Fibroblast of the aortic adventitia (primary cell): ENCODE measurements at places on chromosomes 1 and 21.

DNA sequence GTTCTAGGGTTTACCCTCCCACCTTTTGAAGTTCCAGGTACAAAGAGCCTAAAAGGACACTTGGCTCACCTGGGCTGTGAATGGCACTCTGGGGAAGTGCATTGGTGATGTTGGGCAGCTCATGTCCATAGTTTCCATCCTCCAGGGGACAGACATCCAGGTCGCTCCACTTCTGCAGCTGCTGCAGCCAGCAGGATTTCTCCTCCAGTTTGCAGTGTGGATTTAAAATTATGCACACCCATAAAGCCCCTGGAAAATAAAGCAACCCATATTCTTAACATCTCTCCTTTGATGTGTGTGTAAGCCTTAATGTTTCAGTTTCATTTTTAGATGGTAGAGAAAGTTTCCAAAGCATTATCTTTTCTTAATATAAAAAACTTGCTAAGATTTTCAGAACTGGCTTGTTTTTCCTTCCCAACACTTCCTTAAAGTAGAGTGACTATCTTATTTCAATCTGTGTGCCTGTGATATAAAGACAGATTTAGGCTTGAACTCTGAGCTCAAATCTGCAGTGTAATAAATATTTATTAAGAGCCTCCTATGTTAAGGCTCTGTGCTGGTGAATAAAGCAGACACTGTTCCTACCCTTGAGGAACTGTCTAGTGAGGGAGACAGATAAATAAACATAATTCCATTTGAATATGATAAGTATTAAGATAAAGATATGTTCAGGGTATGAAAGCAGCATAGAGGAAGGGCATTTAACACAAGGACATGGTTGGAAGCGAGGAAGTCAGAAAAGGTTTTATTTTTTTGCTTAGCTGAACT, 39.1 kb downstream of the UROD start:
- no peak for DNase-seq

DNA sequence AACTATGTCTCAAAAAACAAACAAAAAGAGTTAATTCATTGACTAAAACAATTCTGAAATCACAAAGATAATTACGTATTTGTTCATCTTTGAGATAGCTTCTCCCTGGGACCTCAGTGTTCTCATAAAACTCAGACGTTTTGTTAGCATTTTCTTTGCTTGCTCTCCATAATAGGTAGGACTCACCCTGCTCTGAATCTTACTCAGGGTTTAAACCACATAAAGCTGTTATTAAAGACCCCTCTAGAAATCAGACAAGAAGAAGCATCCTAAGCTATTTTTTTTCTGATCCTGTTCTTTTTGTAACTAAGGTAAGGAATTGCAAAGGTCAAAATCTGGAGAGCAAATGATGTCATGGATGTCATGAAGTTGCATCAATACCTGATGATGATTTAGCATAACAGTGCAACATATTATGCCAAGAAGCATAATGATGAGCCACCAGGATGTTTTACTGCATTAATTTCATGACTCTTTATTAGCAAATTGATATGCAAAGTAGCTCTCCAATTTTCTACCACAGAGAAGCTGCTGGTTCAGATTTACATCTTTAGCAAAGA, 2.4 kb downstream of the FBXO42 start:
- peak; percentile 50 for DNase-seq

- peak; percentile 55 for DNase-seq
Observed at GRCh38 chr1:84869720-84870119, 23.3 kb downstream of the LPAR3 start.

DNA sequence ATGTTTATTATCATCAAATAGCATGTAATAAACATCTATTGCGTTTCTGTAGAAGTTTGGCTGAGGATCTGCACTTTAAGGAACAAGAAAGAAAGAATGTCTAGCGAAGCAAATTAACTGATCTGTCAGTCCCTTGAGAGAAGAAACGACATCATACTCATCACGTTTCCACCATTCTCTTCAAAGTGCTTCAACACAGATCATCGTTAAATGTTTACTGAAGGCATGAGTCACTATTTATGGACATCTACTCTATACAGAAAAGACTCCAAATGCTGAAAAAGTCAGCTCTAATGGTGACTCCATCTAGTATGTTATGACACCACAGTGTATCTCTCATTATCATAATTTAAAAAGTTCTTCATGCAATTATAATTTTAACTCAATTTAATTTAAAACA, 369.1 kb downstream of the RGS7 start:
- DNase-seq, result no peak

DNA sequence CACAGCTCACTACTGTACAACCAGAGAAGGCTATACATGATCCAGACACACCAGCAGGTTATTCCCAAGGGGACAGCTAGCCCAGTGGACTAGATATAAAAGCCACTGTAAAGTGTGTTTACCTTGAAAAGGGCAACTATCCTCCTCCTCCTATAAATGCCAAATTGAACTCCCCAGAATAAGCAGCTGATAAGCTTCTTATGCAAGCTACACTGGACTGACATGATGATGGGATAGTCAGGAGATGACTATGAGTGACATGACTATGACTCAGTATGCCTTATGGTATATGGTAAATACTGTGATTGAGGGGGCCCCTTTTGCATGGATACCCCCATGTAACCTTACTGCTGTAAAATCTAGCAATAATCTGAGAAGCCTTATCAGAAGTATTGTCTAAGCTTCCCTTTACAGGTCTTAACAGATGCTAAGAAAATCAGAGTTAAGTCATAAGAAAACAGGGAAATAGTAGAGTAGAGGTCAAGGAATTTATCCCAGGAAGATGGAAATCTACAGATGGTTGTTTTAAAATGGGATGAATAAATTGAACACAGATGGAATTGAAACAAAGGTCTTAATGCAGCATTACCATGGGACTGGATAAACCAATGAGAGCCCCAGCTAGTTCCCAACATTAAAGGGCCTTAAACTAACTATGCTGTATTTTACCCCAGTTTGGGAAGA, 55.8 kb downstream of the TRIM33 start:
- DNase-seq, result no peak

GRCh38 chr1:64527165-64527564, 57.2 kb downstream of the CACHD1 start:
- no peak for DNase-seq

DNA sequence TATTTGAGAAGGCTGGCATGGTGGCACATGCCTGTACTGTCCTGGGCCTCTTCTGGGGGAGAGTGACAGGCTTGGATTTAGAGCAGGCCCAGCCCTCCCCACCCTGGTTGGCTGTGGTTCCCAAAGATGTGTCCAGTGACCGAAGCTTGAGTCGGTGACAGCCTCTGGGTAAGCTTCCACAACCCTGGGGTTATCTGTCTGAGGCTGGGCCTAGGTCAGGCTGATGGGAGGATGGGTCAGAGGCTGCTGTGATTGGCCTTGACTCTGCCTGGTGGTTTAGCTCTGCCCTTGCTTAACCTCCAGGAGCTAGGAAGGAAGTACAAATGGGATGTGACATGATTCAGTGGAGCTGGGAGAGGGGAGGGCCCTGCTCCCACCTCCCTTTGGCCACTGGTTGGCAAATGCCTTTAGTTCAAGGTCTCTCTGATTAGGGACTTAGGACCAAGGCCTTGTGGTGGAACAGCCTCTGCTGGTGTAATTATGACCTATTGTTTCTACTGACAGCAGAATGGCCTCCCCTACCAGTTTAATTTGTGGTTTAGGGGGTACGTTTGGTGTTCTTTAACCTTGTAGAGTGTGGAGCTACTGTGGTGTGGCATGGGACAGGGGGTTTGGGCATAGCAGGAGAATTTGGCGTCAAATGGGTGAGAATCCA, 16.6 kb downstream of the NUDC start:
- DNase-seq, result no peak

DNA sequence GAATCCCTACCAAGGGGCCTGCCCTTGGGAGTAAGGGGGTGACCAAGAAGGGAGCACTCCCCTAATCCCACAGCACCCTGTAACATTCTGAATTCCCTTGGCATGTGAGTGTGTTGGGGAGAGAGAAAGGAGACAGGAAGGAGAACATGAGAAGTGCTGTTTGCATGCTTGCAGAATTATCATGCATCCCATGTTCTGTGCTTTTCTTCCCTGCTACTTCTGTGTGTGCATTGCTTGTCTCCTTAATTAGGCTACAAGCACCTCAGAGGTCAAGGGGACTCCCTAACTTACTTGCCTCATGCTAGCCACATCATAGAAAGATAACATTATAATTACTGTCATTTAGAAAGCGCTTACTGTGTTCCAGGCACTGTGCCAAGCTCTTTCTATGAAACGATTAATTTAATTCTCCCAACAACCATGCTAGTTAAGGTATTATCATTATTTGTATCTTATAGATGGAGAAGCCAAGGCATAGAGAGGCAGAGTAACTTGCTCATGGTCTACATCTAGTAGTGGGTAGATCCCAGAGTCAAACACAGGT, 11.1 kb downstream of the NOS1AP start:
- no peak for DNase-seq

DNA sequence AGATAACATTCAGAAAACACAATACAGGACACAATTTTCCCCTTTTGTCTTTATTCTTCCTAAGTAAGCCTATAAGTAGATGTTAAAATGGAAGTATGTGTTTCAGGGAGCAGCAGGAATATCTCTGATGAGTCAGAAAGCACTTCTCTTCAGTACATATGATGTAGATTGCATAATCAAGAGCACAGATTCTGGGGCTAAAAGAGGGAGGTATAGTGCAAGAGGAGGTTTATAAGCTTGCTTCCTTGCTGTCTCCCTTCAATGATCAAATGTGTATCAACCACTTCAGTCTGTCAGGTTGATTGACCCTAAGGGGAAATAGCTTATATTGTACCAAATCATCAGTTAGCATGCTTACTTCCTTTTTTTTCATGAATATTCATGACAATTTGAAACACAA, 822.8 kb downstream of the BRINP3 start:
- DNase-seq, result peak; percentile 29

GRCh38 chr1:225813214-225813964, 3.5 kb downstream of the EPHX1 start:
- DNase-seq, result peak; percentile 90

DNA sequence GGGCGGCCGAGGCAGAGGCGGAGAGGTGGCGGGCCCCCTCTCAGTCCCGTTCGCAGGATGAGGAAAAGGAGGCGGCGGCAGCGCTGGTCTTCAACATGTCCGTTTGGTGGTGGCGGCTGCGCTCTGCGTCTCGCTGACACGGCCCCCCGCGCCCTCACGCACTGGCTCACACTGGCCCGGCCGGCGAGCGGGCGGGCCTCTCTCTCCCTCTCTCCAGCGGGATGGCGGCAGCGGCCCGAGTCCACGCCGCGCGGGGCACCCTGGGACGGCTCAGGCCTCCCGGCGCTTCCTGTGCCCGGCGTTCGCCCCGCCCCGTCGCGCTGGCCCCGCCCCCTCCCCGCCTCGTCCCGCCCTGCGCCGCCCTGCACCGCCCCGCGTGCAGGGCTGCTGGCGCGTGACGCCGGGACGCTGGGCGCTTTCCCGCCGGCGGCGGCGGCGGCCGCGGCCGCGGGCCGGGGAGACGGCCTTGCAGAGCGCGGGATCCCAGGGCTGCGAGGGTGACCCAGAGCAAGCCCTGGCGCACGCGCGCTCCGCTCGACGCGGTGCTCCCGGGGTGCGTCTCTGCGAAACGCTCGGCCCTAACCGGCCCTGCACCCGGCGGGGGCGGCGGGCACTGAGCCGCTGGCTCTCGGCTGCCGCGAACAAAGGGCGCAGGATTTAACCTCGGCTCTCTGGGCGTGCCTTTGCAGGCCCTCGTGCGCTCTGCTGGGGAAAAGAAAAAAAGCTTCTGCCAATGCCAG, at the start of gene SCAF4:
Gene SCAF4 (minus strand): TSS at position 262 of the 740 bp plus-strand sequence. CDS start 426 bp downstream, outside the sequence.
- peak; percentile 84 for DNase-seq

GRCh38 chr1:68706639-68707317, 209.9 kb upstream of the DEPDC1 start:
- DNase-seq, result no peak

GRCh38 chr1:21781815-21782348, 1.1 kb downstream of the USP48 start:
- peak; percentile 69 for DNase-seq

GRCh38 chr1:110460253-110461220, 9.6 kb downstream of the PROK1 start:
- DNase-seq, result peak; percentile 87

- no peak for DNase-seq
Observed at GRCh38 chr1:221711063-221711577, 30.8 kb downstream of the DUSP10 start.

- DNase-seq, result peak; percentile 61
Observed at GRCh38 chr1:21320410-21321108, 30.3 kb upstream of the ECE1 start.
